ENCODE measurements at places on chromosomes 1 and 21.

GRCh38 chr1:67948151-67949080 lies 102.0 kb downstream of the DIRAS3 start:
- DNase-seq = no peak

GRCh38 chr21:42732033-42732410 lies 78.6 kb downstream of the PDE9A start:
- DNase-seq = no peak

GRCh38 chr1:6145864-6146410 lies 34.2 kb downstream of the CHD5 start:
- no peak for DNase-seq

GRCh38 chr1:19405761-19406487 lies 79.4 kb downstream of the CAPZB start:
- no peak for DNase-seq

DNA sequence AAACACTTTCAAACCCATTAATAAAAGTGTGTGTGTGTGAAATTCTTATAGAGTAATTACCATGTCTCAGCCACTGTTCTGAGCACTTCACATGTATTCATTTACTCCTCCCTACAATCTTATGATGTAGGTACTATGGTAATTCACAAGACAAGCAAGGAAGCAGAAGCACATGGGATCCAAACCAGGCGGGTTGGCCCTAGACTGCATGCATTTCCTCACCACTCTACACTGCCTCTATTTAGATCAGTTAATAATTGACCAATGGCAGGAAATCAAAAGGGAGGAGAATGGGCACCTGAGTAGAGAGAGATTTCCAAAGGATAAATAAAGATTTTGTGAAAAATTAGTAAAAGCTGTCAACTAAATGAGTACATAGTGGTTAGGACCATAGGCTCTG lies 15.7 kb downstream of the MAP3K21 start:
- no peak for DNase-seq

GRCh38 chr21:38314558-38314957 lies 57.8 kb downstream of the KCNJ15 start:
- no peak for DNase-seq

DNA sequence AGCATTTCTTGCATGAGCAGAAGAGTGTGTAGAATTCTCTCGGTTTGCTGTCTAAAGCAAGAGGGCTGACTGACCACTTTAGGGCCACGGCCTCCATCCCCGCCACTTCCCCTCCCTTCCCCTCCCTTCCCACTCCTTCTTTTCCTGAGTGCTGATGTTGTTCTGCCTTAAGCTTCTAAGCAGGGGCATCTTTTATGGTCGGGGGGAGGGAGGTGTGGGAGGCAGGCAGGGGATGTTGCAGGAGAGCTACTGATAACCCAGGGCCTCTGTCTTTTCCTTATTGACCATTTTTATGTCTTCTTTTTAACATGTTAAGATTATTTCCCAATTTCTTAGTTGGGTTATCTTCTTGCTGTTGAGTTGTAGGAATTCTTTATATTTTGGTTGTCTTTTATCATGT lies 15.1 kb downstream of the USP25 start:
- no peak for DNase-seq

- DNase-seq = no peak
Observed at GRCh38 chr1:111695801-111696200, 43.4 kb downstream of the INKA2 start.
